ENCODE measurements at places on chromosomes 11 and 22.

- DNase-seq: no peak
Measured at GRCh38 chr11:125872138-125872491, 15.4 kb upstream of the HYLS1 start.

- no peak for DNase-seq
Measured at GRCh38 chr22:47408409-47408808, 646.0 kb downstream of the TBC1D22A start.

- DNase-seq: no peak
Measured at GRCh38 chr11:114964676-114965214, 286.4 kb downstream of the NXPE2 start.

DNA sequence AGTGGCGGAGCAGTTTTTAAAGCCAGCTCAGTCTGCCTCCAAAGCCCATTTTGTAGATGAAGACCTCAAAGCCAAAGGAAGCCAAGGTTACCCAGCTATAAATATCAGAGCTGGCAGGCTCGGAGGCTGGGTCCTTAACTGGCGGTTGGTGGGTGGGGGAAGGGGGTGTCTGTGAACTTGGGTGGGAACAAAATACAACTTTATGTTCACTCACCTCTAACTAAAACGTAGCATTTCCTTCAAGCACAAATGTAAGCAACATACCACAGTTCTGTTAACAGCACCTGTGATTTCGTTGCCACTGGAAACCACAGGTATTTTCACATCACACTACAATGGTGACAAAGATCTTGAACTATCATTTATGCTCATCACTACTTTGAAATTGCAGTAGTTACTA lies 99.7 kb upstream of the SYT13 start:
- no peak for DNase-seq

- DNase-seq: peak; percentile 41
Measured at GRCh38 chr11:67303835-67304411, 593 bp downstream of the SSH3 start.

Measured in AG08396 (cell line).